ENCODE measurements at places on chromosomes 13 and 19.

GRCh38 chr13:113862191-113862930 is 1.5 kb downstream of the GAS6 start:
- no peak for DNase-seq

GRCh38 chr19:8163759-8164158 is 14.4 kb upstream of the FBN3 start:
- no peak for DNase-seq

- no peak for DNase-seq
Observed at GRCh38 chr13:20069956-20070355, 90.9 kb downstream of the GJA3 start.

GRCh38 chr13:111337206-111337605 is 16.8 kb downstream of the TEX29 start:
- no peak for DNase-seq

GRCh38 chr19:49327878-49328544 is 3.0 kb upstream of the SLC6A16 start:
- no peak for DNase-seq

DNA sequence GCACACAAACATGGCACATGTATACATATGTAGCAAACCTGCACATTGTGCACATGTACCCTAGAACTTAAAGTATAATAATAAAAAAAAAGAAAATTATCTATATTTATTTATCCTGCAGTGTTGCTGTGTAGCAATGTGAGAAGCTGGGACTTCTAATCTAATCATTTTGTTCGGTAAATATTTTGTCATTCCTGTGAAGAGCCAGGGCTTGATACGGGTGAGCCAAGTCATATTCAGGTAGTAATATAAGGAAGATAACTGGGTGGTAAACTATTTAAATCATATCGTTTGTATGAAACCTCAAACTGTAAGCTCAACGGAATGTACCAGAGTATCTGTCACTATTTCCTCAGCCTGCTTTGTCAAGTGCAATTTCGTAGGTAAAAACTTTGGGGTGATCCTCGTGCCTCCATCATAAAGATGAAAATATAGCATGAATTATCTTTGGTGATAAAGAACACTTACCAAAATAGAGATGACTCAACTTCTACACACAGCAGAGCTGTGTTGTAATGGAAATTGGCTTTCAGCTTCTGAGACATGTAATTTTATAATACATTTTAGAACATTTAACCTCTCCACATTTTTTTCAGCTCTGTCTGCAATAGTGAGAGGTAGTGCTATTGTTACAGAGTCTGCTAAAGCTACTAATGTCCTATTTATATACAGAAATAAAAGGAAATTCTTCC is 92.9 kb downstream of the PCDH9 start:
- DNase-seq: no peak

DNA sequence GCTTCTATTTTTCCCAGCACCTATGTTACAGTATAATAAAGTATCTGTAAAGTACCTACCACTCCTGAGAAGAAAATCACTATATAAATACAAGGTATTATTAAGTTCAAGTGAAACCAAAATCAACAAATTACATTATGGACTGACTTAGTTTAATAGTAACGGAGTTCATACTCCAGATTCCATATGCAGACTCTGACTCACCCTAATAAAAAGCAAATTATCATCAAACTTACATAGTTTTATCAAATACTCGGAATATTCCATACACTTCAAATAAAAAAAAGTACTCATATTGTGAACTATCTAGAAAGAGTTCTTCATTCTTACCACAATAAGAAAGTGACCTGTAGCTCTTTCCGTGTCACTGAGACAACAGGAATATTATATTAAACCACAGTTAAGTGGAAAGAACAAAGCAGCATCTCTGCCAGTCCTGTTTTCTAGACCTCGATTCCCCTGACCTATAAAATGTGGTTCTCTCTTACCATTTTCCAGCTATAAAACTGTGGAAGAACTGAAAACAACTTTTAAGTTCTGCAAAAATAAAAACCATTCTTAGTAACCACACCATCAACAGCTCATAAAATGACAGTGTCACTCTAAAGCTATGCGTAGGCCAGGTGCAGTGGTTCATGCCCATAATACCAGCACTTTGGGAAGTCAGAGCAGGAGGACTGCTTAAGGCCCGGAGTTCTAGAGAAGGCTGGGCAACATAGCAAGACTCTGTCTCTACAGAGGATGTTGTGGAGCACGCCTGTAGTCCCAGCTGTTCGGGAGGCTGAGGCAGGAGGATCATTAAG is 42.6 kb downstream of the USP12 start:
- no peak for DNase-seq

DNA sequence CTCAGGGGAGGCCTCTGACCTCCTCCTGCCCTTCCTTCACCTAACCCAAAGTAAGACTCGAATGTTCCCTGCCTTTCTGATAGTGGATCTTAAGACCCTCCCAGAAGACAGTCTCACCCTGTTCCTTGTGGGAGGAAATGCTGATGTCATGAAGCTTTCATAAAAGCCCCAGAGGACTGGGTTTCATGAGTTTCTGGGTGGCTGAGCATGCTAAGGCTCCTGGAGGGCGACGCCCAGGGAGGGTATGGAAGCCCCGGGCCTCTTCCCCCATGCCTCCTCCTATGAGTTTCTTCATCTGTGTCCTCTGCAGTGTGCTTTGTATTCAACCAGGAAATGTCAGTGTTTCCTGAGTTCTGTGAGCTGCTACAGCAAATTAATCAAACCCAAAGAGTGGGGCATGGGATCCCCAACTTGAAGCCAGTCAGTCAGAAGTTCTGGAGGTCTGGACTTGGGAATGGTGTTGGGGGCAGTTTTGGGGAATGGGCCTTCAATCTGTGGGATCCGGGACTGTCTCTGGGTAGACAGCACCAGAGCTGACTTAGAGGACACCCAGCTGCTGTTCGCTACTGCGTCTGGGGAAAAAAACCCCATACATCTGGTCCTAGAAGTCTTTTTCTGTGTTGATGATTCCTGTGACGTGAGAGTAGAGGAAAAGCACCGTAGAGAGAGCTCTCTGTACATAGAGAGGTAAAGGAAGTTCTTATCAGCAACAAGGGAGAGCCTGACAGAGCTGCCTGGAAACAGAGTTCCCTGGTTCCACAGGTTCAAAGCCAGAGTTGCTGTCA is 2.0 kb upstream of the LILRB2 start:
- DNase-seq: no peak

- no peak for DNase-seq
Observed at GRCh38 chr19:13399746-13400145, 106.5 kb downstream of the CACNA1A start.

- no peak for DNase-seq
Observed at GRCh38 chr19:29596885-29597525, 9.1 kb upstream of the POP4 start.

DNA sequence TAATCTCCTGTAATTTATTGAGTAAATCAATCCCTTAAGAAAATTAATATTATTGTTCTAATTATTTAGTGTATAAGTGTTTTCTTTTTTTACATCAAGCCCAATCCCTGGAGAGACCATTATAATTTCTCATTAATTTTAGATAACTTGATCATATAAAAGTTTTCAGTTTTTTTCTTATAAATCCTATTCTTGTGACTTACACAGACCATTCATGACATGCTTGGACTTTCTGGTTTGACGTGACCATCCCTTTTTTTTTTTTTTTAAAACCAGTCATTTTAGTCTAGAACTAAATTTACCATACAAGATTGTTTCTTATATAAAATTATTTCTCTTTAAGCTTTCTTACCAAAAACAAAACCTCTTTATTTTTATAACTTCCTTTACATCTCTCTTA is 5.4 kb upstream of the MTRF1 start:
- no peak for DNase-seq

GRCh38 chr13:23440821-23441618 is 7.5 kb upstream of the SACS start:
- no peak for DNase-seq

DNA sequence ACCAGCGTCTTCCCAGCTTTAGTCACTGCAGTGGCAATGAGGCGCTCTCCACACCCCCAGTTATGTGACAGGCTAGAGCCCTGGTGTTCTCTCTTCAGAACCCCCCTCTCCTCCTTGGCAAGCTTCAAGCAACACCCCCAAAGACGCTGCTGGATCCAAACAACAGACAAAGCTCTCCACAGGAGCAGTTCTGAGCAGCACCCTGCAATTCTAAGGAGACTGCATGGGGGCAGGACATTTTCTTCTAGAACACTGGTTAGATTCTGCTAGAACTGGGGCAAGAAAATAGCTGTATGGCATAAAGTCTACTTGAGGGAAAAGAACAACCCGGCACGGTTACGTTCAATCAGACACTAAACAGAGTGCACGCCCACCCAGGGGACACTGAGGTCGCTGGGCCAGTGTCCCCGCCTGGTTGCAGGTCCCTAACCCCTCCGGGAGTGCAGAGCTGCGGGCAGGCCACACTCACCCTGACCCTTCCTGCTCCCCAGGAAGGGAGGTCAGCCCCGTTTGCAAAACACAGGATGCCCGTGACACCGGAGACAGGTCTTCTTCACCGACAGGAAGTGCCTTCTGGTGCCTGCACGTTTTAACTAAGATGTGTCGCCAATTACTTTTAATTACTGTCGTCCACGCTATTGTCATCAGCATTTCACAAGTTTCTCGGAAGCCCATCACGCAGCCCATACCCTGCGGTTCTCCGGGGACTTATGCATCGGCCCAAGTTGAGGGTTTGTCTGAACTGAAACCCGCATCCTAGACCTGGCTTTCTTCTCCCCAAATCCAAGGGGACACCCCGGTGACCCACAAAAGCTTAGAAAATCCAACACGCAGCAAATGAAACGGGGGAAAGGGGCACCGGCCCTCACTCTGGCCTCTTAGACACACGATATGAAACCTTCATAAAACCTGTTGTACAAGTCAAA is 943 bp downstream of the GJB6 start:
- no peak for DNase-seq
